ENCODE measurements at places on chromosomes 16 and 17. TPM values are rescaled to one million over a fixed set of nuclear protein-coding genes. Genes with fewer than 3 reads are reported as not detected.

KRT16 gene
- not detected for total RNA-seq

KRTAP4-5 gene
- total RNA-seq: not detected

KRT24 gene
- total RNA-seq: not detected

PRCD gene
- not detected for total RNA-seq

C16orf74 gene
- total RNA-seq: not detected

CACNG1 gene
- total RNA-seq: not detected

TAC4 gene
- total RNA-seq: not detected

BRICD5 gene
- 6.8 TPM for total RNA-seq

ORC6 gene
- total RNA-seq: 56.0 TPM

MYH3 gene
- total RNA-seq: 4.1 TPM

RTN4RL1 gene
- total RNA-seq: 1.0 TPM

RCVRN gene
- not detected for total RNA-seq

TUBG1 gene
- 93.7 TPM for total RNA-seq

PLCG2 gene
- 2.6 TPM for total RNA-seq

GFAP gene
- not detected for total RNA-seq

ATP2A1 gene
- total RNA-seq: 1.0 TPM

PIMREG gene
- 0.82 TPM for total RNA-seq

EPOP gene
- 131 TPM for total RNA-seq

ZNF750 gene
- total RNA-seq: not detected

NPIPB9 gene
- 0.66 TPM for total RNA-seq

UTP18 gene
- total RNA-seq: 80.0 TPM

C17orf78 gene
- not detected for total RNA-seq

TMC8 gene
- total RNA-seq: 69.4 TPM

PDE6G gene
- 0.35 TPM for total RNA-seq

CD79B gene
- 15.3 TPM for total RNA-seq

CCL16 gene
- not detected for total RNA-seq

FOXN1 gene
- total RNA-seq: not detected

VKORC1 gene
- 63.8 TPM for total RNA-seq

RHBDF1 gene
- 0.63 TPM for total RNA-seq

SPATA32 gene
- 0.27 TPM for total RNA-seq

ASB16 gene
- 0.11 TPM for total RNA-seq

RNF222 gene
- total RNA-seq: not detected

PRAC1 gene
- total RNA-seq: not detected

SEC14L5 gene
- total RNA-seq: not detected

IL17C gene
- not detected for total RNA-seq

MPP3 gene
- 0.94 TPM for total RNA-seq

RHOT2 gene
- 215 TPM for total RNA-seq

BHLHA9 gene
- not detected for total RNA-seq

HAS3 gene
- 1.7 TPM for total RNA-seq

RUNDC3A gene
- 0.18 TPM for total RNA-seq

CEMP1 gene
- total RNA-seq: 0.60 TPM

SCN4A gene
- total RNA-seq: 0.14 TPM

CCL22 gene
- total RNA-seq: 80.2 TPM

NGFR gene
- 0.05 TPM for total RNA-seq

SLC35G6 gene
- total RNA-seq: not detected

FMNL1 gene
- 141 TPM for total RNA-seq

FBXW10B gene
- total RNA-seq: 0.87 TPM

All from activated T-cell treated with anti-CD3 and anti-CD28 coated beads, Interleukin-2, amount 50 U/mL, for 4 hours (primary cell).